Dermis blood vessel endothelial cell (primary cell): ENCODE measurements at places on chromosomes 12 and 14. TPM values are rescaled to one million over a fixed set of nuclear protein-coding genes. Genes with fewer than 3 reads are reported as not detected.
A peak's percentile ranks its signal among the peaks of the same experiment; 100 is the strongest.

GRCh38 chr12:101823891-101824290 lies 6.9 kb downstream of the GNPTAB start:
- DNase-seq = peak; percentile 36

GRCh38 chr12:21346542-21347205 lies 12.0 kb upstream of the SLCO1A2 start:
- DNase-seq = no peak

DNA sequence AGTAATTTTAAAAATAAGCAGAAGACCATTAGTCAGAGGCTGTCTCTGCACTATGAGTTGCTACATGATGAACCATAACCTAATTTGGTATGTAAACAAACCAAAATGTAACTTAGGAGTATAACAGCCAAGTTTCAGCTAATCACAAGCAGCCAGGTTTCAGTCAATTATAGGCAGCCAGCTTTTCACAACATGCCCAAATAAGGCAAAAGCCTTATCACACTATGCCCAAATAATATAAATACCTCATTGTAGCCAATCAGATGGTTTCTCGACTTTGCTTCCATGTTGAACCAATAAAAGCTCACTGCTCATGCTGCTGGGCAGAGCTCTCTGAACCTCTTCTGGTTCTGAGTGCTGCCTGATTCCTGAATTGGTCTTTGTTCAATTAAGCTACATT lies 38.6 kb downstream of the GARIN6 start:
- DNase-seq = no peak

DNA sequence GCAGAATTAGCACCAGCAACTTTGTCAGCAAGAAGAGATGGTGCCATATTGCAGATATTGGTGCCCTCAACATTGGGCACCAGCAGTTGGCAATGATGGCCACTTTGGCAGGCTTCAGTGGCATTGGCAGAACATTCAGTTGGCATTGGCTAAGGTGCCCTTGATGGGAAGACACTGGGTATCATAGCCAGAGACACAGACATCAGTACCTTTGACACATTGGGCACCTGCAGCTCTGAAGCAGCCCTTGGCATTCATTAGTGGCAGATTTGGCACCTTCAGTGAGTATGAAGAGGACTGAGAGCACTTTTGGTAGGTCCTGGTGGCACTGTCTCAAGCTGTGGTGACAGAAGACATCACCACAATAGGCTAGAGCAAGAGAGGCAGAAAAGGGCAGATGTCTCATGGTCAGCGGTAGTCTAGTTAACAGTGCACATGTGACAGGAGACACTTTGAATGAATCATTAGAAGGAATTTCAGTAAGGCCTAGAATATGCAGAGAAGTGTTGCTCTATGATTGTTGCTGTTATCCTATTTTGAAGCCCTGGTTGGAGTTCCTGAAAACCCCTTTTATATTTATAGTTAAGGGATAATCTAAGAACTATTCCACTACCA lies 422.2 kb downstream of the APAF1 start:
- no peak for DNase-seq

DNA sequence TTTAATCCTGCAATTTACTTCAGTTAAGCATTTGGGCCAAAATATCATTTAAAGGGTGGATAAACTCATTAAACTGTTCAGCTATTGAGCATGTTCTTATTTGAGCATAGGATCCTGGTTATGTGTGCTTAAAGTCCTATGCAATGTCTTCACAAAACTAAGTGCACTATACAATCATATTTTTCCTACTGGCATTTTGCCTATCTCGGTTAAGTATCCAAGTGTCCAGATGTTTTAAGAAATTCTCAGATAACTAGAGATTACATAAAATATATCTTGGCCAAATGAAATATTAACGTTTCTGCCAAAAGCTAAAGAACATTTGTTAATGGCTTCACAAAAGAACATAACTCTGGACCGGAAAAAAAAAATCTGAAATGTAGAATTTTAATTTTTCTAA lies 250.8 kb upstream of the LRFN5 start:
- DNase-seq = no peak

RIPK3 gene
- total RNA-seq = 4.7 and 5.8 TPM in 2 replicates

OTOGL gene
- 0.17 and 1.2 TPM in 2 replicates for total RNA-seq
